Activated T-cell treated with anti-CD3 and anti-CD28 coated beads for 24 hours (primary cell): ENCODE measurements at places on chromosomes 5 and 9.

GRCh38 chr9:20290257-20290656 is 332.0 kb downstream of the MLLT3 start:
- no peak for DNase-seq

DNA sequence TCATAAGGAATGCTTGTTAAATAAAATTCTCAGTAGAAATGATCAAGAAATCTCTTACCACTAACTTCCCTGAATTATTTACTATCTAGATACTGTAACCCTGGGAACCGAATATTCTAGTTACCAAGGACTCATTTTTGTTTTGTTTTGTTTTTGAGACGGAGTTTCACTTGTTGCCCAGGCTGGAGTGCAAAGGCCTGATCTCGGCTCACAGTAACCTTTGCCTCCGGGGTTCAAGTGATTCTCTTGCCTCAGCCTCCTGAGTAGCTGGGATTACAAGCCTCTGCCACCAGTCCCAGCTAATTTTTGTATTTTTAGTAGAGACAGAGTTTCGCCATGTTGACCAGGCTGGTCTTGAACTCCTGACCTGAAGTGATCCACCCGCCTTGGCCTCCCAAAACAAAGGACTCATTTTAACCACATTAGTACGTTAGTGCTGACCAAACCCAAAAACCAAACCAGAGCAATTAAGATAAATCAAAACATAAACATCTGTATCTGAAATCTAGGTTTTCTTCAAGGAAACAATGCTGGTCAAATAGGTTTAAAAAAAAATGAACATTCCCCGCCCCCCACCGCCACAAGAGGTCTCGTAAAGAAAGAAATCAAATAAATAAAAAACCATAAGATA is 3.7 kb downstream of the TXN start:
- DNase-seq = no peak

GRCh38 chr9:135970128-135970815 is 9.1 kb upstream of the UBAC1 start:
- no peak for DNase-seq

DNA sequence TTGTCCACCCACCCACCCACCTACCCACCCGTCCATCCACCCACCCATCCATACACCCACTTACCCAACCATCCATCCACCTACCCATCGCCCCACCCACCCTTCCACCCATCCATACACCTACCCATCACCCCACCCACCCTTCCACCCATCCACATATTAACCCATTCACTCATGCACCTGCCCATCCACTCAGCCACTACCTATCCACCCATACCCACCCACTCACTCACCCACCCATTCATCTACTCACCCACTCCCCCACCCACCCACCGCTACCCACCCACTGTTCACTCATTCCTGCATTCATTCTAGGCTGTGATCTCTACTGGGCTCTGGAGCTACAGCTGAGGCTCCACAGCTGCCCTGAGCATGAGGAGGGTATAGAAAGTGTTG is 117.5 kb upstream of the LMX1B start:
- no peak for DNase-seq

- no peak for DNase-seq
These were observed 1.3 kb downstream of the PTCH1 start for GRCh38 chr9:95515272-95516113.

DNA sequence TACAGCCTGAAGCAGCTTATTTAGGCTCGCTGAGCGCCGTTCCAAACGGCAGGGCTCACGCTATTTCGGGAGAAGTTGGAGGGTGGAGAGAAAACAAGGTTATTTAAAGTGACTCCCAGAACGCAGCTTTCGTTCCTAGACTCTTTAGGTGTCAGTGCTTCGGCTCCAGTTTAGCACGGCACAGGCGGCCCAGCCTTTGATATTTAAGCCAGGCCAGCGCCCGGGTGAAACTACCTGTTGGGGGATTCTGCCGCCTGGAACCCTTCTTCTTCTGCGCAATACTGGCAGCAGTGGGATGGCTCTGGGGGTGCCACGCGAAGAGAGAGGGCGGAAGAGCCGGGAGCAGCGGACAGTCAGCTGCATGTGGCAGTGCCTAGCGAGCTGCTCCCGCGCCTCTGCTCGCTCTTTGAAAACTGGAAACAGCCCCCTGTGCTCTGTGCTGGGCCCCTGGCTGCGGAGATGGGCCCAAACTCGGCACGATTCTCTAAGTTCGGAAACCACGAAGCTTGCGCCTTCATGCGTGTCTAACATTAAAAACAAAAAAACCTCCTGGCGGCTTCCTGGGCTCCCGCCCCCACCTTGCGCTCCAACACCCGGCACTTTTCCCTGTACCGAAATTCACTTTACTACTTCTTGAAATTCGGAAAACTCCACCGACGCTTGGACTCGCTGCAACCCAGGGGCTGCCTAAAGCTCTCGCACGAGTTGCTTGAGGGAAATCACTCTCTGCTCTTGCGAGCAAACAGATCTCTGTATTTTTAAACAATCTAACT is 34.6 kb upstream of the NFIB start:
- DNase-seq = no peak

- DNase-seq = no peak
These were observed 536.0 kb downstream of the GABRG2 start for GRCh38 chr5:162603443-162604070.

- DNase-seq = no peak
These were observed 1079.9 kb upstream of the ACO1 start for GRCh38 chr9:31304576-31304975.

- DNase-seq = no peak
These were observed 53.7 kb downstream of the SRFBP1 start for GRCh38 chr5:122015471-122015870.

GRCh38 chr9:19975499-19975898 is 186.7 kb upstream of the SLC24A2 start:
- DNase-seq = no peak

DNA sequence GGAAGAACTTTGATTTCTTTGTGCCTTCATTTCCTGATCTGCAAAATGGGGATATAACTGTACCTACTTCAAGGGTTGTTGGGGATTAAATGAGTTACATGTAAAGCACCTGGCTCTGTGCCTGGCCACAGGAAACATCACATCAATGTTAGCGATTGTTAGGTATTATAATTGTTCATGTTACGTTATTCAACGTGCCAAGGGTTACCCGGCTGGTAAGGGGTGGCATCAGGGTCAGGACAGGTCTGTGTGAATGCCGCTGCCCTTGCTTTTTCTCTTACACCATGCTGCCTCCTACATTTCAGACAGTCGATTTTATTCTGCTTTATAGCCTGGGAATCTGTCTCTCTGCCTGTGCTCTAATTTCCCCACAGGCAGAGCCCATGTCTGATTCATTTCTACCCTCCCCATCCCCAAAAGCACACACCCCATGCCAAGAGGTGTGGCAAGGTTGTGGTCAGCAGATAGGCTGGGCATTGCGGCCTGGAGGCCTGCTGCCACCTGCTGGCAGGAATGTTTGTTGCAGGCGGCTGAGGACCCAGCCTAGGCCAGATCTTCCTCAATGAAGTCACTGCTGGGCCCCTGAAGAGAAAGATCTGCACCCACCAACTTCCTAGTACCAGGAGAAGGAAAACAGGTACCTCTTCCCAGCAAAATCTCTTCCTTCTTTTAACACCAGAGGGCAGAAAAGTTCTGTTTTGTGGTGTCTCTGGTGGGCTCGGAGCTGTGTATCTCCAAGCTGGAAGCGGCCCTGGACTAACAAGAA is 5.3 kb downstream of the ANKS6 start:
- peak; percentile 40 for DNase-seq

- DNase-seq = no peak
These were observed 255.8 kb upstream of the PUM3 start for GRCh38 chr9:3099646-3100045.

GRCh38 chr9:95008151-95008771 is 281.8 kb downstream of the AOPEP start:
- no peak for DNase-seq

GRCh38 chr9:131233995-131234394 is 42.3 kb downstream of the FAM78A start:
- DNase-seq = no peak

GRCh38 chr5:172777881-172778814 is 7.2 kb upstream of the DUSP1 start:
- DNase-seq = no peak

DNA sequence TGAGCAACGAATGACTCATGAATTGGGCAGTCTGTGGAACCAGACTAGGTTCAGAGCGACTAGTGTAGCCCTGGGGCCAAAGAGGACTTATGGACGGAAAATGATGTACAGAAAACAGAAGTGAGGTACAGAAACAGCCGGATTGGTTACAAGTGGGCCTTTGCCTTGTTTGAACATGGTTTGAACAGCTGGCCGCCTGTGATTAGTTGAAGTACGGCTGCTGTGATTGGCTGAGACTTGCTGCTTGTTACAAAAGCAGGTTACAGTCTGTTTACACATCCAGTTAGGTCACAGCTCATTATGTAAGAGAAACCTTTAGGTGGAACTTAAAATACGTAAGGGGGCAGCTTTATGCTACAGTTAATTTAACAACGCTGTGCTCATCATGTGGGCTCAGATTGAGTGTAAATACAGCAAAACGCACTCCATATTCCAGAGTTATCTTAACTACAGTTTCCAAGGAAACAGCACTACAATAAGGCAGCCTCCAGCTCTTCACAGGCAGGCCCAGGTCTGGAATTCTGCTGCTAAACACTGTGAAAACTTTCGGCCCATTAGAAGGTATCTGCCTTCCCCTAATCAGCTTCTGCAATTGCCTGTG is 6.5 kb downstream of the AMACR start:
- DNase-seq = no peak

GRCh38 chr5:77409870-77410621 is 82.1 kb downstream of the WDR41 start:
- DNase-seq = no peak

GRCh38 chr9:128068386-128069205 is 564 bp downstream of the SLC25A25 start:
- no peak for DNase-seq

GRCh38 chr5:140113180-140113698 is 670 bp upstream of the PURA start:
- peak; percentile 2 for DNase-seq

DNA sequence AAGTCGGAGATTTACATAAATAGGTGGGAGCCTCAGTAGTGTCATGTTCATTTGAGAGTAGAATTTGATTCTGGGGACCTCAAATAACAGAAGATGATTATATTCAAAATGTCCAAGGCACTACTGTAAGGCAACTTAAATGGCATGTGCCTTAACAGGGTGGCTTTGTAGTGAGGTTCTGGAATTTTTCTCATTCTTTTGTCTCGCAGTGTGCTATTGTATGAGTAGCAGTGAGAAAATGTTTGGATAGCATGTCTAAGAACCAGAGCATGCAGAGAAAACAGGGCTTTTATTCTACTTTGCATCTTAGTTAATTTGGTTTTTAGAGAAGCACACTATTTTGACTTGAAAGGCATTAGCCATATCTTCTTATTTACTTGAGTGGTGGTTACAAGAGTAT is 25.0 kb downstream of the MAST4 start:
- DNase-seq = no peak

DNA sequence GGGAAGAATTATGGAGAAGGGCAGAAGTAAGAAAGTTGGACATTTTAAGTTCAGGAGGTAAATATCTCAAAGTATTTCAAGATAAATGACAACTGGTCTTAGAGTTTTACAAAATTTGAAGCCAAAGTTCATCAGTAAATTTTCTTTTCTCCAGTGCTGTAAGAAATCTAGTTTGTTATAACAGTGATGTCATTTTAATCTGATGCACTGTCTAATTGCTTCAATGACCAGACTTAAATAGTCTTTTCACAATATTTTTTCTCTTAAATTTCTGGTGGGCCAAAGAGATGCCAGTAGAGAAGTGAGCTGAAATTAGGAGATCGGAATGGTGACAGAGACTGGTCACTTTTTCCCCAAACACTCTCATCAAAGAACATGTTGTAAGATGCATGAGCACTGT is 156.5 kb upstream of the TMEM161B start:
- DNase-seq = no peak

DNA sequence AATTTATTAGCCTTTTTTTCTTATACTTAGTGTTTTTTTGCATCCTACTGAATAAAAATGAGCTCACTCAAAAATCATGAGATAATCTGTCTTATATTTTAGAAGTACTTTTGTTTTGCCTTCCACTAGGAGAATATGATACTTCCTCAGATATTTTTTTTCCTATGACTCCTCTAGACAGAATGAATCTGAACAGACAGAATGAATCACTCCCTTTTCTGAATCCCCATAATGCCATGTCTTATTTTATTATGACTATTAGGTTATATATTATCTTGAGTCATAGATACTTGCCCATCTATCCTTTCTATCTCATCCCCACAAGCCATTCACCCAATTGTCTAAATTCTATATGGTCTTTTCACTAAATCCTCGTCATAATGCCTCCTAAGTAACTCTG is 134.6 kb downstream of the BRINP1 start:
- no peak for DNase-seq

- no peak for DNase-seq
These were observed 103.3 kb downstream of the ARHGEF28 start for GRCh38 chr5:73729329-73729728.

GRCh38 chr5:77947041-77947428 is 170.9 kb upstream of the TBCA start:
- DNase-seq = no peak

- DNase-seq = no peak
These were observed 44.0 kb upstream of the LRRC70 start for GRCh38 chr5:62534461-62535236.

DNA sequence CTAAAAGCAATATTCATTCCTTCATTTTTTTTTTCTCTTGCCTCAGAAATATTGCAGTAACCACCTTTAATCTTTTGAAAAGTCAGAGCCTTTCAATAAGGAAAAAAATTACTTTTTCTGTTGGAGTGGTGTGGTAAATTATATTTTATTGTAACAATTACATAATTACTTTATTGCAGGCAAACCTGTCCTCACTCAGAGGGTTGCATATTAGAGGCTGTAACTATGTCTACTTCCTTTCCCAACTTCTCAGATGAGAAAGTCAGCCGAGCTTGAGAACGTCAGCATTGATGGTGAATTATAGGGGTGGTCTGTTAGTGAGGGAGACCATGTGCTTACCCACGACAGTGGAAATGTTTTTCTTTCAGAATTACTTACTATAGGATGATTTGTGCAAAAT is 611.8 kb downstream of the KIF4B start:
- DNase-seq = no peak

DNA sequence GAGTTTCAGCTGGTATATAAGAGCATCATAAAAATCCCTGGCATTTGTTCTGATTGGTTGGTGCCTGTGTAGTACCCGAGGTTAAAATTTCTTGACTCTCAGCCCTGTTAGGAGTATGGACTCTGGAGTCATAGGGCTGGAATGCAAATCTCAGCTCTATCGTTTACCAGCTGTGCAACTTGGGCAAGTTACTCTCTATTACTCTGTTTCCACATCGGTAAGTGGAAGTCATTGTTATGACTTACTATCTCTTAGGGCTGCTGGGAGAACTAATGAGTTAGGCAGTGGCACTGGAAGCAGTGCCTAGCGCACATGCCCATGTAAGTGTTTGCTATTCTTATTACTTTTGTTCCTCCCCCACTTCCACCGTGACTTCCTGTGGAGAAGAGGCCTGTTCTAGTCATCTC is 141.6 kb downstream of the BOD1 start:
- DNase-seq = no peak

GRCh38 chr9:38737246-38737645 is 17.3 kb upstream of the FAM240B start:
- no peak for DNase-seq

- no peak for DNase-seq
These were observed 150.3 kb downstream of the UNC13B start for GRCh38 chr9:35311891-35312639.

GRCh38 chr5:83036991-83037575 is 40.1 kb downstream of the TMEM167A start:
- no peak for DNase-seq
